ENCODE measurements at places on chromosomes 11 and 22. TPM values are rescaled to one million over a fixed set of nuclear protein-coding genes. Genes with fewer than 3 reads are reported as not detected.

TMEM121B gene
- total RNA-seq: 2.0 TPM

GRCh38 chr11:8886322-8886721, 24.7 kb upstream of the AKIP1 start:
- H3K27me3 ChIP-seq: no peaks in the 10 kb centered on the region
- DNase-seq: no peak
- H3K4me1 ChIP-seq: no peaks in the 10 kb centered on the region
- H3K4me3 ChIP-seq: no peak overlapping the region
- H3K27ac ChIP-seq: no peak overlapping the region

GRCh38 chr22:25404556-25404927, 159.9 kb upstream of the GRK3 start:
- no peaks in the 10 kb centered on the region for H3K27me3 ChIP-seq
- H3K27ac ChIP-seq: peak overlapping the region; percentile 38
- peak overlapping the region; percentile 76 for H3K4me3 ChIP-seq
- H3K36me3 ChIP-seq: no peaks in the 10 kb centered on the region
- H3K4me1 ChIP-seq: peaks cover 30% of the 10 kb centered on the region
- DNase-seq: no peak

DNA sequence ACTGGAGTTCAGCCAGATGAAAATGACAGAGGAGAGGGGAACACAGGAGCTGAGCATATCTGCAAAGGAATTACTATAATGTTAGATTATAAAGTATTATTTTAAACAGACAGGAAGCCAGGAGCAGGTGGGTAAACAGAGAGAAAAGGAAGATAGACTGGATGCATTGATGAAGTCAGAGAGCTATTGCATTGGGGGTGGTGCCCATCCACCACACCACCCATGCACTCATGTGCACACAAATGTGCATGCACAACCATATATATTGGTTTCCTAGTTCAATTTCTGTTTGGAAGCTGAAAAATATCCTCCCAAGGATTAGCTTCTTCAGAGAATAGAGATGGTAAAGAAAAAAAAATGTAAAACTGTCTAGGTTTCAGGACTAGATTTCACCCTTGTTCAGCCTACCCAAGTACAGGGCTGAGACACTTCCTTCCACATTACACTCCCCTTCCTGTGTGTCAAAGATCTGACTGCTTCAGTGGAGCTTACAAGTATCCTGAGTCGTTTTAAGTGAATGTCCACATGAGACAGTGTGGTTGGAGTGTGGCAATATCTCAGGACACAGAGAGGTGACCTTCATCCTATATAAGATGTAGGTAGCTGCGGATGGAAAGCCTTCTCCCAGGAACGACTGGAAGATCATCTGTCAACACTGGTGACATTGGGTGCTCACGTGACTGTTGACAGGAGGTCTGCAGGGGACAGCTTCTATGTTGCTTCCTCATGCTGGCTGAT, 12.2 kb upstream of the SMPD1 start:
- H3K27ac ChIP-seq: no peak overlapping the region
- H3K4me3 ChIP-seq: no peak overlapping the region
- no peaks in the 10 kb centered on the region for H3K27me3 ChIP-seq
- H3K36me3 ChIP-seq: no peaks in the 10 kb centered on the region
- DNase-seq: no peak

DNA sequence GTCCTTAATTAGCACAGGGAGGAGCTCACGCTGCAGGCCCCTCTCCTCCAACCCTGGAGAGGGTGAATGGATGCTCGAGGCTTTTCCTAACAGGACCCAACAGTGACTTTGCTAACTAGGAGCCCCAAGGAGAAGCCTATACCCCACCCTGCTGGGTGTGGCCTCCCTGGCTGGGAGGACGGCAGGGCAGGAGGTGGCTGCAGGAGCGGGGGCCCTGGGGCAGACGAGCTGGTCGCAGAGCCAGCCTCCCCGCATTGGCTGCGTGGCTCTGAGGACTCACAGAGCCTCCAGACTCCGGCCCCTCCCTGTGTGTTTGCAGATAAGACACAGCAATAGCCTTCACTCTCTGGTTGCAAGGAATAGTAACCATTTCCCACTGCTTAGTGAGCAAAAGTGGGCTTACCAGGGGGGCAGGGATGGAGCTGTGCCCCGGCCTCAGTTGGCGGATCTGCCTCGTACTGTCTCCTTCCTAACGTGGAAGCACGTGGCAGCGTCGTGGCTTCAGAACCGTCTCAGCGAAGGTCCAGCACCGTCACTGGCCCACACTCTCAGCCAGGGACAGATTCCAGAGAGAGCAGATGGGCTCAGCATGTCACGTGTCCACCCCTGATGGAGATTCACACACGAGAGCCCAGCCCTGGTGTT, 1087.5 kb downstream of the BRD1 start:
- no peak overlapping the region for H3K4me3 ChIP-seq
- H3K36me3 ChIP-seq: no peaks in the 10 kb centered on the region
- H3K4me1 ChIP-seq: no peaks in the 10 kb centered on the region

DNA sequence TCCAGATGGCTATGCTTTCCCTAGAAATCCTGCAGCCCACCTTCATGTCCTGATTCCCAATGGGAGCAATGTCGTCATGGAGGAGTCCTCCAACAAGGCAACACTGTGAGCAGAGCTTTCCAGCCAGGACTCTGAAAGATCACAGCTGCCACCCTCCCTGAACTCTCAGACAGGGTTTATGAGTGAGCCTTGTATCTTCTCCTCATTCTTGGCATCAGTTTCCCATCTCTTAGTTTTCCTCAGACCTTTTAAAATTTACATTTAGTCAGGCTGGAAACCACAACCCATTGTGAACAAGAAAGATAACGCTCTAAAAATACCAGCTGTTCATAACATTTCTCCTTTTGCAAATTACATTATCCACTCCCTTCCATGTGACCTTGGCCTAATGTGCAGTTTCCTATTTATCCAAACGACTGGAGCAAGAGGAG, 15.6 kb upstream of the LYVE1 start:
- no peak overlapping the region for H3K4me3 ChIP-seq
- H3K4me1 ChIP-seq: peaks cover 66% of the 10 kb centered on the region
- H3K27me3 ChIP-seq: no peaks in the 10 kb centered on the region
- H3K36me3 ChIP-seq: peaks cover 62% of the 10 kb centered on the region
- DNase-seq: no peak

PKP3 gene
- 2.0 TPM for total RNA-seq

DNA sequence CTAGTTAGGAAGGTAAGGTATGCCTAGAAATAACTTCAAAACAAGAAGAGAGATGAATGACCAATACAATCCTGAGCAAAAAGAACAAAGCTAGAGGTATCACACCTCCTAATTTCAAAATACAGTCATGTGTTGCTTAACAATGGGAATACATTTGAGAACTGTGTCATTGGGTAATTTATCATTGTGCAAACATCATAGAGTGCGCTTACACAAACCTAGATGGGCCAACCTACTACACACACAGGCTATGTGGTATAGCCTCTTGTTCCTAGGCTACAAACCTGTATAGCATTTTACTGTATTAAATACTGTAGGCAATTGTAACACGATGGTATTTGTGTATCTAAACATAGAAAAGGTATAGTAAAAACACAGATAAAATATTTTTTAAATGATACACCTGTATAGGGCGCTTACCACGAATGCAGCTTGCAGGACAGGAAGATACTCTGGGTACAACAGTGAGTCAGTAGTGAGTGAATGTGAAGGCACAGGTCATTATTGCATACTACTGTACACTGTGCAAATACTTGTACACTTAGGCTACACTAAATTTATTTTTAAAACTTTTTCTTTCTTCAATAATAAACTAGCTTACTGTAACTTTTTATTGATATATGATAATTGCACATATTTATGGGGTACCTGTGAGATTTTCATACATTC, 48.2 kb downstream of the STK33 start:
- no peaks in the 10 kb centered on the region for H3K4me1 ChIP-seq
- H3K36me3 ChIP-seq: no peaks in the 10 kb centered on the region
- H3K27me3 ChIP-seq: no peaks in the 10 kb centered on the region
- no peak overlapping the region for H3K4me3 ChIP-seq
- DNase-seq: no peak
- no peak overlapping the region for H3K27ac ChIP-seq

DNA sequence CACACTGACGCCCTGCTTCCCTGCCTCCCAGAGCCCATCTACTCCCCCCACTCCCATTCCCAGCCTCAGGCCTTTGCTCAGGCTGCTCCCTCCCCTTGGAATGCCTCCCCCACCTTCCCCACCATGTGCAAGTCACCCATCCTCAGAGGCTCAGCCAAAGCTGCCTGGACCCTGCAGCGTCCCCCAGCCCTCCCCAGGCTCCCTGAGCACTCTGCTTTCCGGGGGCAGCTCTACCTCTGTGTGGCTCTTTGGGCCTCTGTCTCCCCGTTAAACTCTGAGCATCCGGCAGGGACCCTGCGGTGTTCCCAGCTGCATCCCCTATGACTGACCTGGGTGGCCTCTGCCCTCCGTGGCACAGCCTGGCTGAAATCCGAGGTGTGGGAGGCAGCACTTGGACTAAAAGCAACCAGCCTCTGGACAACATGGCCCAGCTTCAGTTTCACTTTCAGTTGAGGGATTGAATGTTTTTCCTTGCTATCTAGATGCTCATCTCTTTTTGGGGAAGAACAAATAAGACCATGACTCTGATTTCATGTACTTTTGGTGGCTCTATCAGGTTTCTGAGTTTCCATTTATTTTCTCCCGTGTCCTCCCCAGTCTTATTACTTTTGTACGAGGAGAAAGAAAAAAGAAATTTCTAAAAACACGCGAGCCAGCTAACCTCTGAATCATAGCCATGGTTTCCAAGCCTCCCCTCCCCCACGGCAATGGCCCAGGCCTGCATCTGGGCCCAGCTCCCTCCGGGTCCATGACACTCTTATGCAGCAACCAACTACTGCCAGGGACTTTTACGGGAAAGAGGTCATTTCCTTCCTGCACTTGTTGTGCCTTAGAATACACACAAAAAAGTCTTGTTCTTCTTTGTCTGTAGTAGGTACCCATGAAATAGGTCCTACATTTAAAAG, 3.8 kb downstream of the APOL3 start:
- peak overlapping the region; percentile 94 for H3K27ac ChIP-seq
- no peaks in the 10 kb centered on the region for H3K36me3 ChIP-seq
- no peaks in the 10 kb centered on the region for H3K27me3 ChIP-seq
- H3K4me1 ChIP-seq: peaks cover 44% of the 10 kb centered on the region
- H3K4me3 ChIP-seq: peak overlapping the region; percentile 73
- DNase-seq: peak; percentile 80

NPTXR gene
- total RNA-seq: 29.3 TPM

OR4A16 gene
- not detected for total RNA-seq

- no peak overlapping the region for H3K4me3 ChIP-seq
- H3K4me1 ChIP-seq: no peaks in the 10 kb centered on the region
- no peaks in the 10 kb centered on the region for H3K27me3 ChIP-seq
- no peak overlapping the region for H3K27ac ChIP-seq
- no peaks in the 10 kb centered on the region for H3K36me3 ChIP-seq
- no peak for DNase-seq
Observed at GRCh38 chr11:128669506-128670270, 24.2 kb upstream of the FLI1 start.

DNA sequence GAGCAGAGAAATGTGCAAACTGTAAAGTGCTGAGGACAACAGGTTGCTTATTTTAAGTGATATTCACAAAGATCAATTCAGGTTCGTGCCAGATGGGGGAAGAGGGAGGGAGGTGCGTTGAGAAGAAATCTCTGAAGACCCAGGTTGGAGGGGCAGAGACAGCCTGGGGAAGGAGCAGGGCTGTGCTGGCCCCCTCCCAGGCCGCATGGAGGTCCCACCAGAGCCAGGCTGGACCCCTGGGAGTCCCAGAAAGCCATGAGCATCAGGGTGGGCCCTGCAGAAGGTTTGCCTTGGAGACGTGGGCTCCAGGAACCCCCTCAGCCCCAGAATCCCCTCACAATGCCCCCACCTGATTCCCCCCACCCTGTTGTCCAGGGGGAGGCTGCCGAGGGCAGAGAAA, 47.4 kb downstream of the IGLL1 start:
- DNase-seq: no peak
- no peak overlapping the region for H3K4me3 ChIP-seq
- no peak overlapping the region for H3K27ac ChIP-seq
- no peaks in the 10 kb centered on the region for H3K36me3 ChIP-seq

DNA sequence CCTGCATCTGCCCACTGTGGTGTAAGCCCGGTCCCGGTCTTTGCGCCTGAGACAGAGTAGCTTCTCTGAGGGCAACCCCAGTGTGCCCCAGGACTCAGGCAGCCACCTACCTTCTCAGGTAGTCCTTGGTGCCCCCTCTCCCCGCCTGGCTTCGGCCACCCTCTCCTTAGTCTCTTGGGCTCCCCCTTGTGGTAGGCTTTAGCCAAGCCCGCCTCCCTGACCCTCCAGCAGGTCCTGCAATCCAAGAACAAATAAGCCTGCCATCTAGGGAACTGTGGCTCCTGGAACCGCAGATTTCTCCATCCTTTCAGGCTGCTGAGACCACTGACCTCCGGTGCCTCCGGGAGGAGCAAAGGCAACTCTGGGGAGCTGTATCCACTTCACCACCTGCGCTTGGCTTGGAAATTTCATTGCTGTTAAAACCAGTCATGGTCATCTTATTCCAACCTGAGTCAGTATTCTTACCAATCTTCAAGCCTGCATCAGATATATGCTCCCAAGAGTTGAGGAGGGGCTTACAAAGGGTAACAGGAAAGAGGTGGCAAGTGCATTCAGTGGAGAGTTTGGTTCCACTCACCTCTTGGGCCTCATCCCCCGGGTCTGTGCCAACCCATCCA, 52.8 kb upstream of the TENM4 start:
- H3K4me3 ChIP-seq: no peak overlapping the region
- H3K4me1 ChIP-seq: no peaks in the 10 kb centered on the region
- no peaks in the 10 kb centered on the region for H3K27me3 ChIP-seq
- DNase-seq: peak; percentile 20
- no peaks in the 10 kb centered on the region for H3K36me3 ChIP-seq

- no peak overlapping the region for H3K4me3 ChIP-seq
- H3K4me1 ChIP-seq: peaks cover 14% of the 10 kb centered on the region
- no peak for DNase-seq
- H3K27ac ChIP-seq: no peak overlapping the region
Observed at GRCh38 chr11:34151166-34151565, 45.7 kb downstream of the NAT10 start.

ZFP91 gene
- total RNA-seq: 45.8 TPM

DNA sequence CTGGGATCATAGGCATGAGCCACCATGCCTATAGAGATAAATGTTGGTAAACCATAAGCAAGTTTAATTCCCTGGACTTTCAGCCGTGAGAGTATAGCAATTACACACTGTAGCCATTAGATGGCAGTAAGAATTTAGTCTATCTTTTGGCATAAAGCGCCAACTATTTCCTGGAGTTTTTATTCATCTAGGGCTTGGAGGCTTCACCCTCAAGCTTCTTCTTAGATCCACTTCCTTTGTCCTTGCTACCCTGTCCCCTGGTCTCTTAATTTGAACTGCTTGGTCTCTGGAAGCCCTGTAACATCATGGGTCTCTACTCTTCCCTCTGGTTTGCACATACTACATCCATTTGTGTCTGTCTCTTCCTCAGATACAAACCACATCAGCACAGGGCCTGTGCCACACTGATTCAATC, 38.2 kb downstream of the OR10A6 start:
- DNase-seq: no peak
- no peaks in the 10 kb centered on the region for H3K4me1 ChIP-seq
- no peak overlapping the region for H3K4me3 ChIP-seq
- H3K27me3 ChIP-seq: no peaks in the 10 kb centered on the region

- no peak for DNase-seq
- H3K36me3 ChIP-seq: no peaks in the 10 kb centered on the region
- peak overlapping the region; percentile 49 for H3K27ac ChIP-seq
- H3K4me1 ChIP-seq: peaks cover 13% of the 10 kb centered on the region
Observed at GRCh38 chr11:16606784-16607674, 131.4 kb upstream of the C11orf58 start.

SYCE3 gene
- not detected for total RNA-seq

VSIG2 gene
- total RNA-seq: 1.2 TPM

All from thoracic aorta (tissue), 2 donors.